Activated naive CD4-positive, alpha-beta T cell treated with Interleukin-2 at 50 U/mL for 16 hours (primary cell): ENCODE measurements at places on chromosomes 1 and 21.

DNA sequence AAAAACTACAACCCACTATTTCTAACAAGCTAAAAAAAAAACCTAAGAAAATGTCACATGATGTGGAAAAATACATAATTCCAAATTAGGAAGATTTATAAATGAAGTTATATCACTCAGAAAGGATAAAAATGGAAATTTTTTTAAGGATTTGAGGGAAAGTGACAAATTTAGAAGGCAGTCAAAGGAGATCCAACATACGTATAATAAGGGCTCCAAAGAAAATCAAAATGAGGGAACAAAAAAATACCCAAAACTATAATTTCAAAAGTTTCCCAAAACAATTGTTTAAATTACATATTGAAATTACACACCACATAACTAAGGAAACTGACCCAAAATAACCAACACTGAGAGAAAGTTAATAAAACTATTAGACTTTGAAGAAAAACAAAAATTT is 381.1 kb upstream of the KAZN start:
- no peak for DNase-seq

DNA sequence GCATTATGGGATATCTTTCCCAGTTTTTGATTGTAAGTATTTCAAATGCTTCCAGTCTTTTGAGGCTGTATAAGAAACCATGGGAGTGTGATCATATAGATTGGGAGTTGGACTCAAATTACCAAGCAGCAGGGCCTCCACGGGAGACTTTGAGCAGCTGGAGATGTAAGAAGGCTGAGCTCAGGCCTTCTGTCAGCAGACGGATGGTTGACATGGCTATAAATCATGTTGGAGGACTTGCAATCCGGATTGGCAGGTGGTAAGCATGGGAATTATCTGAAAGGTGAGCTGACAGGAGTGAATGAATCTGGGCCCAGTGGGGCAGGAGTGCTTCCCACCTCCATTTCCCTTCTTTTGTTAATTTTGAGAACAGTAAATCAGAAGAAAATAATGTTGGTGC is 83.2 kb upstream of the PPM1J start:
- DNase-seq, result no peak

GRCh38 chr1:238232084-238232710 is 341.5 kb upstream of the ZP4 start:
- no peak for DNase-seq

DNA sequence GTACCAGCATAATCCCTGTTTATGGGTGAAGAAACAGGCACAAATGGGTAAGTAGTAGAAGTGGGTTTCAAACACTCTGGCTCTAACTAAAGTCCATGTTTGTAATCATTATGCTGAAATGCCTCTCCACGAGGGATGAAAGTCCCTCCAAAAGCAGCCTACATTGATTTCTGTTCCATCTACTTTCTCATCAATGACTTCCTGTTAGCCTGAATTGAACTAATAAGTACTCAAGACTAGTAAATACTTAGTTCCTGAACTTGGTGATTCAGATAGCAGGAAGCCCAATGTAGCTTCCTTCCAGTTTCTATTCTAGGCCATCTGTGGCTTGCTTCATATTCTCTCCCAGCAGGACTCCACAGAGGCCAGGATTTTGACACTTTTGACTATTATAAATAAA is 11.3 kb upstream of the BACH1 start:
- DNase-seq, result no peak

- DNase-seq, result no peak
Observed at GRCh38 chr1:4452701-4453100, 201.7 kb upstream of the AJAP1 start.

DNA sequence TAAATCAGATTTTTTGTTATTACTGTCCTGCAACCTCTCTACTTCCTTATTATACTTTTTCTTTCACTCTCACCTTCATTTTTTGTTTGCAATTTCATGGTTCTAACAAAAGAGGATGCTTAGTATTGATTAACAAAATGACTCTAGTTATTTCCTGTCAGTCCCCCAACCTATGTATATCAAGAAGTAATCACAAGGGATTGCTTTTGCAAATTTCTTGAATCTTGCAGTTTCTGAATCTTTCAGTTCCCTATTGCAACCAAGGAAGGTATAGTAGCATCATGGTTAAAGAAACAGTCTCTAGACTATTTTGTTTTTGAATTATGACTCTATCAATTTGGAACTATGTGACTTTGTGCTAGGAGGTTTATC is 446.9 kb downstream of the NEGR1 start:
- DNase-seq, result no peak

DNA sequence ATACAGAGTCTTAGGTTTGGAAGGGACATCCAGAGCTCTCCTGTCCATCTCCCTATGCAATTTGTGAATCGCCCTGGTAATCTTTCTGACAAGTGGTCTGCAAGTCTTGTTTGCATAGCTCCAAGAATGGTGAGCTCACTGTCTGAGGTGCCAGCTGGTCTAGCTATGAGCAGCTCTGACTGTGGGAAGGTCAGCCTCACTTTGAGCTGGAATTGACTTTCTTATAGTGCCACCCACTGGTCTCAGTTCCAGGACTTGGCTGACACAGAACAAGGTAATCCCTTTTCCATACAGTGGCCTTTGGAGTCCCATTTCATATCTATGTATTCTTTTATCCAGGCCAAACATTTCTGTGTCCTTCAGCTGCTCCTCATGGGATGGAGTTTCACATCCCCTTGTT is 95.6 kb upstream of the C8B start:
- no peak for DNase-seq
